ENCODE measurements at places on chromosomes 3 and 15. TPM values are rescaled to one million over a fixed set of nuclear protein-coding genes. Genes with fewer than 3 reads are reported as not detected.
A peak's percentile ranks its signal among the peaks of the same experiment; 100 is the strongest.

Gene QTRT2
- total RNA-seq = 33.0 TPM

DNA sequence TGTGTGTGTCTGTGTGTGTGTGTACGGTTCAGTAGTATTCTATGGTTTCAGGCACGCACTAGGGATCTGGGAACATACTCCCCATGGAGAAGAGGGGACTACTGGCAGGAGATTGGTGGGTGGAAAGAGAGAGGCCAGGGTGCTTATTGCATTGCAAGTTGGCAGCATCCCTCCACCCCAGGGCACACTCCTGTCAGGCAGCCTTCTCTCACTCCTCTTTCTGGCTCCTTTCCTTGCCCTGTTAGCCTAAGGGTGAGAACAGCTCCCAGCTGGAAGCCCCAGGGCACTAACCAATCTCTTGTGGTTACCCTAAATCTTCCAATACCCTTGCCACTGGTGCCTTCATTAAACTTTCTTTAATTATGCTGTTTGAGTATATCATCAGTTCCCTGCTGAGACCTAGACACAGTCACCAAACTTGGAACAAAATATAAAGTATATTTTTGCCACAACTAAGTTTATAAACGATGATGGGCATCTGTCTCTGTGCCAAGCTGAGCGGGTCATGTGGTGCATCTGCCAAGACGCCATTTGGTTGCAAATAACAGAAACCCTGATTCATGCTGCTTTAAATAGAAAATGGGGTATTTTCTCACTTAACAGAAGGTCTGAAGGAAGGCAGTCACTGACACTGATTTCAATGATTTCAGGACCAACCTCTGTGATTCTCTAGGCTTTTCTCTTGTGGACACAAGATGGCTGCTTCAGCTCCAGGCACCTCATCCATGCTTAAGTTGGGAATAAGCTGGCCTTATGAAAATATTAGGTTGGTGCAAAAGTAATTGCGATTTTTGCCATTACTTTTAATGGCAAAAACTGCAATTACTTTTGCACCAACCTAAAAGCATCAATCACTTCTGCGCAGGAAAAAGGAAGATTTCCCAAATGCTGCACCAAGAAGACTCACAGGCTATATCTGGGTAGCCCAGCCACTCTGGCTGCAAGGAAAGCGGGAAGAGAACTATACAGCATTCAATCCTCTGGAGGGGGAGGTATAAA, 476.9 kb upstream of the PROK2 start:
- DNase-seq = peak; percentile 55
- H3K4me3 ChIP-seq = no peak overlapping the region
- no peaks in the 10 kb centered on the region for H3K27me3 ChIP-seq

- H3K27me3 ChIP-seq = no peaks in the 10 kb centered on the region
- no peak overlapping the region for H3K4me3 ChIP-seq
- DNase-seq = no peak
- H3K4me1 ChIP-seq = peaks cover 20% of the 10 kb centered on the region
- peaks cover 2% of the 10 kb centered on the region for H3K36me3 ChIP-seq
Observed at GRCh38 chr3:32405711-32406323, 14.2 kb downstream of the CMTM7 start.

Gene CATSPER2
- 5.6 TPM for total RNA-seq

DNA sequence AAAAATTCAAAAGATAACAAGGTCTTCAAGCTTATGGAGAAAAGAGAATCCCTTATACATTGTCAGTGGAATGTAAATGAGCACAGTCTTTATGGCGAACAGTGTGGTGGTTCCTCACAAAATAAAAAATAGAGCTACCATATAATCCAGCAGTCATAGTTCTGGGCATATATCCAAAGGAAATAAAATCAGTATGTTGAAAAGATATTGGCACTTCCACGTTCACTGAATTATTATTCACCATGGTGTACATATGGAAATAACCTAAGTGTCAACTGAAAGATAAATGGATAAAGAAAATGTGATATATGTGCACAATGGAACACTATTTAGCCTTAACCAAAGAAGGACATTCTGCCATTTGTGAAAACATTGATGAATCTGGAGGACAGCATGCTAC, 1161.2 kb downstream of the ROBO2 start:
- no peak for DNase-seq
- H3K36me3 ChIP-seq = no peaks in the 10 kb centered on the region
- H3K27ac ChIP-seq = no peak overlapping the region

DNA sequence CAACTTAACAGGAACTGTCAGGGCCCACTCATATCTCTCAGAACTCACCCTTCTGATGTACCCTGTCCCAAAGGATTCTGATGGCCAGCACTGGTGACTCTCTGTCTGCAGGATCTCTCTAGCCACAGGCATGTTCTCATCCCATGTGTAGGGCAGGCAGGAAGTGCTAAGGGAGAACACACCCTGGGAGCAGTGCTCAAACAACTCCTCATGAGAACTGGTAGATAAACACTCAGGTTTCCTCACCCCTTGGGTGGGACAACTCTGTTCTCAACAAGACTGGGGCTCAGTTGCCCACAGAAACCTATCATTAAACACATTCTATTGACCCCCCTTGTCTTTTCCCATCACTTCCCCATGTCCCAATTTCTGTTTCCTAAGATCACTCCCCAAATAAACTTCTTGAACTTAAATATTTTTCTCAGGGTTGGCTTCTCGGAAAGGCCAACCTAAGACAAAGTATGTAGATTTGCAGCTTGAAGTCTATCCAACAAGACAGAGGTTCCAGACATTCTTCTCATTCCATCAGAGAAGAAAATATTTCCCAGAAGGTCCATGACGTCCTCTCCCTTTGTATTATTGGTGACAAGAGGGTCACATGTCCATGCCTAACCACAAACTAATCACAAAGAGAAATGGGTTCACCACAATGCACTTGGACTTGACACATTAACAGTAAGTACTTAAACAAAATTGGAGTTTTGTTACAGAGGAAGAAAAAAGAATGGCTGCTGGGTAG, 276.6 kb upstream of the GADL1 start:
- H3K36me3 ChIP-seq = no peaks in the 10 kb centered on the region
- no peaks in the 10 kb centered on the region for H3K27me3 ChIP-seq
- no peak overlapping the region for H3K4me3 ChIP-seq

Gene ADAMTSL3
- 58.2 TPM for total RNA-seq

DNA sequence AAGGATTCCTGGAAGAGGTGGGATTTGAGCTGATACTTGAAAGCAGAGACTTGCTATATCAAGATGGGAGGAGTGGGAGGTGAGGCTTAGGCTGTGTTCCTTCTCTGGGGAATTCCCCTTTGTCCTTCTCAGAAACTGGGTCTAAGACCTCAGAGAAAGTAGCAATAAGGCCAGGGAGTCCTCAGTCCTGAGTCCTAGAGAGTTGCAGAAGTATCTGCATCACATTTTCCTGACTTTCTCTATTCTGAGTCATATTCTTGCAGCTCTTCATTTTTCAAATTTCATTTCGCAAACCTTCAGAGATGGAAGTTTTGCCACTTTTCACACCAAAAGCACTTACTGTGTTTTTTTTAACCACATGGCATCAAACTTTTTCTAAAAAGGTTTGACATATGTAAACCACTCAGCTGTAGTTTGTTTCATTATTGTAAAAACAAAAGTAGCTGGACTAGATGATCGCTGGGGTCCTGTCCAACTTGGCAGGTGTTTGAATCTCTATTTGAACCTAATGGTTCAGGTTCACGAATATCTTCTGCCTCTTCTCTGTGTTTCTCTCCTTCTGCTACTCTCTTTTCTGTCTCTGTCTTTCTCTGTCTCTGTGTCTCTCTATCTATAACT, 21.3 kb downstream of the COLQ start:
- DNase-seq = no peak
- H3K27me3 ChIP-seq = no peaks in the 10 kb centered on the region
- H3K27ac ChIP-seq = no peak overlapping the region

Gene PLOD2
- total RNA-seq = 24.7 TPM

DNA sequence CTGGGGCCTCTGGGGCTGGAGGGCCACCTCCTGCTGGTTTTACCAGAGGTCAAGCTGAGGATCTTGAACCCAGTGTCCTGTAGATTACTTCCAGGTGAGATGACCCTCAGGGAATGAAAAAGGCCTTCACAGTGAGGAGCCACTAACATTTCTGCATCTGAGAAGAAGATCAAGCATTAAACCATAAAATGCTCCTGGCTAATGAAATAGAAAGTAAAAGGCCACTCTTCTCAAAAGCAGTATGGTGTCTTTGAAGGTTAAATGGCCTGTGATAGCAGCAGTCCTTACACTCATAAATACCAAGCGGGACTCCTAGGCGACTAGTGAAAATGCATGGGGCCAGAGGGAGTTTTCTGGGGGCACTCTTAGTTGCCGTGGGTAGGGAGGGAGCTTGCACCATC, 47.0 kb upstream of the RGMA start:
- H3K4me1 ChIP-seq = no peaks in the 10 kb centered on the region
- H3K36me3 ChIP-seq = no peaks in the 10 kb centered on the region
- no peak overlapping the region for H3K4me3 ChIP-seq
- no peak for DNase-seq

DNA sequence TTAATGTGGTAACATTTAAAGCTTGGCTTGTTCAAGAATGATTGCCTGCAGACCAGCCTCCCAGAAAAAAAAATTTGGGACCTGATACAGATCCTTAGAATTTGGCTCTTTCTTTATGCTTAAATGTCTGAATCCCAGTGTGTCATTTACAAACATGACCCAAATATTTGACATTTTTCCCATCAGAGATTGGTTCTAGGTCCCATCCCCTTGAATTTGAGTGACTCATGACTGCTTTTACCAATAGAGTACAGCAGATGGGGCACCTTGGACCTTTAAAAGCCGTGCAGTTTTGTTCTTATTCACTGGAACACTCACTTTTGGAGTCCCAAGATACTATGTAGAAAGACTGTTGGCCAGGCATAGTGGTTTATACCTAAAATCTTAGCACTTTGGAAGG, 231.6 kb downstream of the ZIC1 start:
- H3K36me3 ChIP-seq = no peaks in the 10 kb centered on the region
- H3K27me3 ChIP-seq = no peaks in the 10 kb centered on the region
- DNase-seq = no peak
- H3K4me1 ChIP-seq = no peaks in the 10 kb centered on the region
- no peak overlapping the region for H3K27ac ChIP-seq

DNA sequence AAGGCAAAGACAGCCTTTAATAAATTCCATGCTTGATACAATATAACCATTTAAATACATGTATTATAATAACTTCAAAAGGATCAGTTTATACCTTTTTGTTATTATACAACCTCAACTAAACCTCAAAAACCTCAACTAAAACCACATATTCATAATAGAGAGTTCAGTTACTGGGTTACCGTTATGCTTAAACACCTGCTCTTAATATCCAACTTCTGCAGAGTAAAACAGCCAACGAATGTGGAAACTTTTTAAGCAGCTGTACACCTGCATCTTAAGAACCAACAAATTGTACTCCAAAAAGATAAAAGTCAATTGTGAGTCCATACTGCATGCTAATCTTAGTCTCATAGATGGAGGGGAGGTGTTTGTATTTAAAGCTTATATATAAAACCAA, 53.5 kb downstream of the TFDP2 start:
- no peak overlapping the region for H3K4me3 ChIP-seq
- H3K27me3 ChIP-seq = no peaks in the 10 kb centered on the region
- H3K4me1 ChIP-seq = no peaks in the 10 kb centered on the region
- no peaks in the 10 kb centered on the region for H3K36me3 ChIP-seq

GRCh38 chr15:70418943-70419342, 321.2 kb upstream of the TLE3 start:
- no peaks in the 10 kb centered on the region for H3K36me3 ChIP-seq
- H3K4me3 ChIP-seq = no peak overlapping the region
- H3K4me1 ChIP-seq = no peaks in the 10 kb centered on the region
- H3K27me3 ChIP-seq = no peaks in the 10 kb centered on the region
- no peak for DNase-seq
- no peak overlapping the region for H3K27ac ChIP-seq

- DNase-seq = peak; percentile 57
- no peaks in the 10 kb centered on the region for H3K36me3 ChIP-seq
- peaks cover 20% of the 10 kb centered on the region for H3K4me1 ChIP-seq
- H3K27ac ChIP-seq = peak overlapping the region; percentile 8
Observed at GRCh38 chr3:46888705-46889104, 11.2 kb downstream of the PTH1R start.

Gene CCK
- not detected for total RNA-seq

GRCh38 chr3:43873723-43874122, 183.0 kb downstream of the ABHD5 start:
- no peaks in the 10 kb centered on the region for H3K4me1 ChIP-seq
- no peak for DNase-seq
- H3K27ac ChIP-seq = no peak overlapping the region
- H3K4me3 ChIP-seq = no peak overlapping the region
- peaks cover 3% of the 10 kb centered on the region for H3K27me3 ChIP-seq

GRCh38 chr3:109413049-109413448, 75.7 kb upstream of the DPPA4 start:
- H3K4me3 ChIP-seq = no peak overlapping the region
- DNase-seq = no peak
- H3K36me3 ChIP-seq = no peaks in the 10 kb centered on the region
- no peak overlapping the region for H3K27ac ChIP-seq
- H3K27me3 ChIP-seq = no peaks in the 10 kb centered on the region

DNA sequence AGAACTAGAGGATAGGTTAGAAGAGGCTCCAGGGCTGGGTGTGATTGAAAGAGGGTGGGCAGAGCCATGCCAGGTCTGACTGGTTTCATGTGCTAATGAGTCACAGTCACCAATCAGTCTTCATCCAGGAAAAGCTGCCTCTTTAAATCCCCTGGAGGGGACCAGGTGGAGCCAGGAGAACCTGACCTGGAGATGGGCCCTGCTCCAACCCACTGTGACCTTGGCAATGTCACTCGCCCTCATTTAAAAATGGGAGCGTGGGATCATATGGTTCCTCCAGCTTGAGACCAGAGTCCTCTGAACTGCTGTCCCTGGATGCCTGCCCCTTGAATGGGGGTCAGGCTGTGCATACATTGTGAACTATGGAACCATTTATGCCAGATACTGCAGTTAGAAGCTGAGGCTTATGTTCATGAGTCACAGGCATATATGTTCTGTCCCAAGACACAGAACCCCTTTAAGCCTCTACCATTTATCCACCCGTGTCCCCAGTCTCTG, 23.0 kb downstream of the HES1 start:
- H3K36me3 ChIP-seq = no peaks in the 10 kb centered on the region
- DNase-seq = no peak
- no peak overlapping the region for H3K27ac ChIP-seq
- H3K27me3 ChIP-seq = no peaks in the 10 kb centered on the region
- peaks cover 4% of the 10 kb centered on the region for H3K4me1 ChIP-seq

Gene SLC15A2
- 48.2 TPM for total RNA-seq

Gene RTP1
- not detected for total RNA-seq

DNA sequence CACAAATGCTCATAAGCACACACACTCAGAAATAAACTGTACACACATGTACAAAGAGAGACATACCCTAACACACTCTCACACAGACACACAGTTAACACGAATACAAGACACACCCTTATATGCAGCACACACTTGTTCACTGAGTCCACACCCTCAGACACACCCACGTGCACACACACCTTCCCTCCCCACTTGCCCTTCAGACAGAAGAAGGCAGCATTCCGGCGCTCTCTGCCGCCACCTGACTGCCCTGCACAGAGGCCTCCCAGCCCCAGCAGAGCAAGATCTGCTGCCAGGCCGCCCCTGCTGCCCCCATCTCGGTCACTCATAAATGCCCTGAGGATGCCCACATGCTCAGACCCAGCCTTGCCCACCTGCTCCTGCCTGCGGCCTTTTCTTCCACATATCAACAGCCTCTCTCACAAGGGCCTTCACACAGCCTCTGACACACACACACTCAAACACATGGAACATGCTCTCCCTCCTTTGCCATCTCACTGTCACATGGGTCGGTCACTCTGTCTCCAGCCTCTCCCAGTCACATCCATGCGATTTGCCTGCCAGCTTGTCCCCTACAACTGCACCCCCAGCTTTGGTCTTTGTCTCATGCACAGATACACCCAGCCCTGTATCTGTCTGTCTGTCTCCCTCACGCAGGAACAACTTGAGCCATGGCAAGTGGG, 71.1 kb downstream of the EPHB3 start:
- H3K4me3 ChIP-seq = no peak overlapping the region
- no peaks in the 10 kb centered on the region for H3K27me3 ChIP-seq
- no peak for DNase-seq
- H3K27ac ChIP-seq = no peak overlapping the region
- H3K36me3 ChIP-seq = no peaks in the 10 kb centered on the region

All from lung (tissue), 17 donors.